NCI-H2029 (cell line): ENCODE measurements at places on chromosomes 6 and 20.
A peak's percentile ranks its signal among the peaks of the same experiment; 100 is the strongest.

DNA sequence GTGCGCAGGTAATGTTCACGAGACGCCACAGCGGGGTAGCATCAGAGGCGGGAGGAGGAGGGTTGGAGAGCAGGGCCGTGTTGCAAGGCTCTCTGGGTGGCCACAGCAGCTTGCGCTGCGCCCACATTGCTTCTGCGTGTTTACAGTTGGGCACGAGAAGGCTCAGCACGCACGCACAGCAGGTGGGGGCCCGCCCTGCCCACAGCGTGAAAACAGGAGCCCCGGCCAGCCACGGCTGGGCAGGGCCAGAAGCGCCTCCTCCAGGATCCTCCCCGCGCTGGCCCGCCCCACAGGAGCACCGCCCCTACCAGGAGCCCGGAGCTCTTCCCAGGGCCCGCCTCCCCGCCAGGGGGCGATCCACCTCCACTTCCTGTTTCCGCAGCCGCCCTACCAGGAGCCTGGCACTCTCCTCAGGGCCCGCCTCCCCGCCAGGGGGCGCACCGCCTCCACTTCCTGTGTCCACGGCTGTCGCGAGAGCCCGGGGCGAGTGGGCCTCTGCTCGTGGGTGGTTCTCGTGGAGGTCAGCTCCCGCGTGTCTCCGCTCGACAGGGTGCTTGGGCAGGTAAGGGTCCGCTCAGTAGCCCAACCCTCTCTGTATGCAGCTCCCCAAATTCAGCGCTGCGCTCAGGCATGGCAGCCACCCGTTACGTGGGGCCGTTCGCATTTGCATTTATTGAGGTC lies at the start of gene FAM50B:
Gene FAM50B (plus strand): TSS at position 449 of the 681 bp plus-strand sequence. CDS start 439 bp downstream, outside the sequence.
- DNase-seq: peak; percentile 82

DNA sequence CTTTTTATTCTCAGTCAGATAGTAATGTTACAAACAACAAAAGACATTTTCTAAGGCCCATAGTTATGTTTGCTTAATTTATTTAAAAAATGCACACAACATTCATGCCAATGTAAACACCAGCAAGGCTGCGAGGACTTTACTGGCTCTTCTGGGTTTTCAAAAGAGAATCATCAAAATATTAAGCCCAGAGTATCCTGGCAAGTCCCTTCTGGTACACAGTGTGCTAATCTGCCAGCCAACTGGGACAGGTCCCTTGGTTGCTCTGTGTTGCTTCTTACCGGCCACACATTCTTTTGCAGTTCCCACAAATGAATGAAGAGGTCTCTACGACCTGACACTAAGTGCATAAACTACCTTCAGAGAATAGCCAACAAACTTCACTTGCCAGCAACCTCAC lies 42.6 kb upstream of the SPDEF start:
- no peak for DNase-seq

DNA sequence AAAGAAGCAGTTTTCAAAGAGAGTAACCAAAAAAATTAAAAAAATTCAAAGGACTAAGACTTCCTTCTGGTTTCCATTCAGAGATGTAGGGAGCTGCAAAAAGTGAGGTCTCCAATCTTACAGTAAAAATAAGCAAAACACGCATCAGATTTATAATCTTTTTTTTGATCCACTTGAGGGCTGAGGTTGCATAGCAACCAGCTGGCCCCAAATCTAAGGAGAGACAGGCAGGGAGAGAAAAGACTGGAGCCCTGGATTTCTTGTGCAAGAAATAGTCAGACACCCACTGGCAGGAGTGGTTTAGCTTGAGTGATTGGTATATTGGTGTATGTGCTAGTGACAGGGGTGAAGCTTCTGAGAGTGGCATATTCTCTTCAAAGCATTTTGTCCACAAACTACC lies 135.9 kb upstream of the FUT9 start:
- no peak for DNase-seq

DNA sequence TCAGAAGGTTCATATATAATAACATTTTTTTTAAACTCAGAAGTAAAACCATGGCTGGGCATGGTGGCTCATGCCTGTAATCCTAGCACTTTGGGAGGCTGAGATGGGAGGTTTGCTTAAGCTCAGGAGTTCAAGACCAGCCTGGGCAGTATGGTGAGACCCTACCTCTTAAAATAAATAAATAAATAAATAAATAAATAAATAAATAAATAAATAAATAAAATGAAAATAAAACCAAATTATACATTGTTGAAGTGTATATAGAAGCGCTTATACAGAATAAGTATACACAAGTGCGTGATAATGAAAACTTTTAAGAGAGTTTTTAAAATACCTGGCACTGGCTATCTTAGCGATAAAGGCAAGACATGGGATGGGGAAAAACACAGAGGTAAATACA lies 71.6 kb downstream of the OR2B2 start:
- DNase-seq: no peak

DNA sequence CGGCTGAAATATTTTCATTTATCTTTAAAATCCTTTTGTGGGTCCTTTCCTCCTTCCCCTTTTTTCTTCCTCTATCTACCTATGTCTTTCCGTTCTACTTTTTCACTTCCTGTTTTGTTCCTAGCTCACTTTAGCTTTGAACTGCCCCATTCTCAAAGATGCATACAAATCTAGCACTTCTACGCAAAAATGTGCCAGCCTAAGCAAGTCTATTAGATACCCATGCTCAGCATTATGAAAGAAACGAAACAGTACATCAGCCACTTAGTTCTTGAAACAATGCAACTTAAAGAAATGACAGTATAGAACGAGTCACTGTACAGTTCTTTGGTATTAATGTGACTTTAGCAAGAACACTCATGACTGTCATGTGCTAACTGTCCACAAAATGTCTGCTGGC lies 47.3 kb upstream of the MARCKS start:
- no peak for DNase-seq

GRCh38 chr20:59836767-59837166 lies 96.7 kb downstream of the SYCP2 start:
- DNase-seq: peak; percentile 51

- no peak for DNase-seq
These were observed 84.6 kb downstream of the MAN1A1 start for GRCh38 chr6:119264854-119265397.

DNA sequence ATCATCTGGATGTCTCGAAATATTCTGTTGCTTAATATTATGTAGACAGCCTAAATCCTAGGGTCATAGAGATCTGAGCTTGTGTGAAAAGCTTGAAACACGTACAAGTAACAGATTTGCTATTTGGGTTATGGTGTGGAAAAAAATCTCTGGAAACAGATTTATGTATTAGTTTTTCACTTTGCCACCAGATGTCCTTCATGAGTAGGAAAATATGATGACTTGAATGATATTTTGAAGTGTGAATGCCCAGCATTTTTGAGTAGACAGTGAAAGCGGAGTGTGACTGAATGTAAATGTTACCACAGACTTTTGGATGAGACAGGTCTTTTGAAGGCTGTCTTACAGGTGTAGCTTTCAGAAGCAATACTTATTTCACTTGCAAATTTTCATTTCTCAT lies 4.2 kb upstream of the BMP6 start:
- no peak for DNase-seq

DNA sequence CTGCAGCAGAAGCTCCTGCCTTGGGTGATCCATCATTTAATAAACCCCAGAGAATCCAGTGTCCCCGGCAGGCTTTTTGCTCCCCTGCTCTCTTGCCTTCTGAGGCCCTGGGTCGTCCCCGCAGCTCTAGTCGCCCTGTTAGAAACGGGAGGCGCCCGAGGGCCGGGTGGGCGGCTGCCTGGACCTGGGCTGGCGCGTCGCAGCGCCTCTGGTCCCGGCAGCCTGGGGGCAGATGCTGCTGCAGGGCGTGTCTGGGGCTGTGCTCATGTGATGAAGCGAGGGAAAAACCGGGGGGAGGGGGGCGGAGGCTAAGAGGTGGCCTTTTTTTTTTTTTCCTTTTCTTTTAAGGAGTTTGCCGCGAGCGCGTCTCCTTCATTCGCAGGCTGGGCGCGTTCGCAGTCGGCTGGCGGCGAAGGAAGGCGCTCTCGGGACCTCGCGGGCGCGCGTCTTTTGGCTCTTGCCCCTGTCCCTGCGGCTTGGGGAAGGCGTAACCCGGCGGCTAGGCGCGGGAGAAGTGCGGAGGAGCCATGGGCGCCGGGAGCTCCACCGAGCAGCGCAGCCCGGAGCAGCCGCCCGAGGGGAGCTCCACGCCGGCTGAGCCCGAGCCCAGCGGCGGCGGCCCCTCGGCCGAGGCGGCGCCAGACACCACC lies 394 bp downstream of the AKAP12 start:
- no peak for DNase-seq

GRCh38 chr20:17786221-17786718 lies 86.5 kb downstream of the BANF2 start:
- DNase-seq: no peak

GRCh38 chr6:34633785-34634184 lies 62.8 kb downstream of the ILRUN start:
- DNase-seq: no peak

DNA sequence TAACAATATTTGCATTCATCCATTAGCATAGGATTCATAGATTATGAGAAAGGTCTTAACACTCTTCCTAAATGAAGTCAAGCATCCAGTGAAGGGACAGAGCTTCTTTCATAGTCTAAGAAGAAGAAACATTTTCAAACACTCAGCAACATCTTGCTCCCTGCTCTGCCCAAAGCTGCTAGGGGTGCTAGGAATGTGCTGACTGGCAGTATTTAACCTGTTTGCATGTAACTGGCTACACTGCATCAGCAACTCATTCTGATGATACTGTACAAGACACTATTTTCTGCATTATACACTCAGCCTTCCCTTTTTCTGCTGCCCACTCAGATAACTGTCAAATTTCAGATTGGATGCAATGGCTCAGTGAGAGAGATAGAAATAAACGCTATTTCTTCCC lies 495.1 kb upstream of the ARID1B start:
- DNase-seq: no peak

- peak; percentile 3 for DNase-seq
These were observed 352.8 kb upstream of the SOX4 start for GRCh38 chr6:21240709-21241108.

DNA sequence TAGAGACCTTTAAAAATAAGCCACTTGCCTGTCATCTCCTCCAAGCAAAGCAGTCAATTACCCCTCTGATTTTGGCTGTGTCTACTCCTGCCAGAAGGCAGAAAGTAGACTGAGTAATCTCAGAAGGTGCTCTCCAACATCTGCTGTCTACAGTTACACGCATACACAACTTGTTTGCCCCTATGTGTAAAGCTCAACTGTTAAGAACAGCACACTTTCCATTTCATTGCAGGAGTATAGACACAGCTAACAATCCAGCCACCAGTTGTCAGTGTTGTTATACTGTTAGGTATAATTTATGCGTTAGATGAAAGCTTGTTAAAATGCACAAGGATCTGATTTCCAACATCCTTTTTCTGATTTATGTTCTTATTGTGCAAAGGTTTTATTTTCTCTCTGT lies 88.2 kb downstream of the SAMD3 start:
- no peak for DNase-seq

GRCh38 chr20:9458138-9458796 lies 56.1 kb upstream of the LAMP5 start:
- no peak for DNase-seq

DNA sequence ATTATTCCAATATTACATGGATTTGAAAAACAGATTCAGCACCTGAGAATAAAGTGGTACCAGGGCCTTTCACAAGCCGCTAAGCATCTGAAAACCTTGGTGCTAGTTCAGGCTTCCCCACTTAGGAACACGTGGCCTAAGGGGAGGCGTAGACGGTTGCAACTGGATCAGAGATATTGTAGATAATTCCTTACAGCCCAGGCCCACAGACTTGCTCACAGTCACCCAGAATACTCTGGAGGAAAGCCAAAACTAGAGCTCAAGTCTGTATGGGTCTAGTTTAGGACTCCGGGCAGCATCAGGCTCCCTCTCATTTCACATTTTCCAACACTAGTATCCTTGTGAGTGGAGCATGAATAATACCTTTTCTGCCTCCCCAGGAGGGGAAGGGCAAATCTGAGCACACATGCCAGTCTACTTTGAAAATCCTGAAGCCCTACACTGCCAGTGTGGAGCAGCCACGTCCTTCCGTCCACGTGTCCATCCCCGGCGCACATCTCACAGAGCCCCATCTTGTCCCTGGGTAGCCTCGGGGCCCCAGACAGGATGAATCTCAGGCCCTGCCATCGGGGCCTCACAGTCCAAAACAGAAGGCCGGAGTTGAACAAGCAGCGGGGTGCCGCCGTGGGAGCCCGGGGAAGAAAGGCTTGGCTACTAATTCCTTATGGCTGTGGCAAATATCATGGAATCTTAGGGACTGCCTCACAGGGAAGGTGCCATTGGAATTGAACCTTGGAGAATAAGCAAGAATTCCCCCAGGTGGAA lies 299.3 kb downstream of the NRN1 start:
- no peak for DNase-seq

GRCh38 chr6:95723638-95724037 lies 146.3 kb downstream of the MANEA start:
- no peak for DNase-seq

DNA sequence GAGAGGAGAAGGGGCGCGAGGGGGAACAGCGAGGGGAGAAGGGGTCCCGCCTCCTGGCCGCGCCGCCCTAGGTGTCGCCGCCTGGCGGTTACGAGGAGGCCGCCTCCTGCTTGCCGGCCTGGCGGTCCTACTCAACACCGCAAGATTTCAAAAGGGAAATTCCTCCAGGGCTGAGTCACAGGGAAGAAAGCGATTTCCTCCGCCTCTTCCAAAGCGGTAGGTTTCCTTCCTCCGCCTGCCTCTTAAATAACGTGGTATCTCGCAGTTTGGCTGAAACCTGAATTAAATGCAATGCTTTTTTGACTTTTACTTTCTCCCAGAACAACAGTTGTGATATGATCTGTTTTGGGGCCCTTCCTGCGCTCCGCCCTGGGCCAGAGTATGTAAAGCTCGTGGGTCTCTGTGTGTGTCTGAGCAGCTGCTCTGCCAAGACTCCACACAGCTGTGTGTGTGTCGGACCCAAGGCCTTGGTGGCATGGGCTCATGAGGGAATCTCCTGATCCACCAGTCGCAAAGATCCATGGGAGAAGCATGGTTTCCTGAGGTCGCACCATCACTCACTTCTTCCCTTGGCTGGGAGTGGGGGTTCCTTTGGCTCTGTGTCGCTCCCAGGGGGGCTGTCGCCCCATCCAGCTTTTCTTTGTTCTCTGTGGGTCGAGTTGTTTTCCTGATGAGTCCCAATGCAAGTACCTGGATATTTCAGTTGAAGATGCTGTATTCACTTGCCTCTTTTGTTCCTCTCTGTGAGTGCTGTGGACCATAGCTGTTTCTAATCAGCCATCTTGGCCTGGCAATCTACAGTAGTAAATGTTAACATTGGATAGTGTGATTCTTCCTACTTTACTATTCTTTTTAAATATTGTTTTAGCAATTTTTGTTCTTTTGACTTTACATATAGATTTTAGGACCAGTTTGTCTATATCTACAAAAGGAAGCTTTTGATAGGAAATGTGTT lies 31.6 kb upstream of the NOTCH4 start:
- no peak for DNase-seq

- DNase-seq: no peak
These were observed 30.0 kb upstream of the PRND start for GRCh38 chr20:4691753-4692152.

DNA sequence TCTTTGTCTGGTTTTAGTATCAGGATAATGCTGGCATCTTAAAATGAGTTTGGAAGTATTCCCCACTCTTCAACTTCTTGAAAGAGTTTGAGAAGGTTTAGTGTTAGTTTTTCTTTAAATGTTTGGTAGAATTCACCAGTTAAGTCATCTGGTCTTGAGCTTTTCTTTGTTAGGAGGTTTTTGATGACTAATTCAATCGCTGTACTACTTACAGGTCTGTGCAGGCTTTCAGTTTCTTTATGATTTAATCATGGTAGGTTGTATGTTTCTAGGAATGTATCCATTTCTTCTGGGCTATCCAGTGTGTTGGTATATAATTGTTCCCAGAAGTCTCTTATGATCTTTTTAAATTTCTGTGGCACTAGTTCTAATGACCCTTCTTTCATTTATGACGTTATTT lies 215.5 kb downstream of the LRFN2 start:
- no peak for DNase-seq
